ENCODE measurements at places on chromosomes 13 and 19.

GRCh38 chr19:12990853-12991252 is 4.4 kb upstream of the NFIX start:
- no peak overlapping the region for H3K27ac ChIP-seq
- DNase-seq, result no peak
- H3K4me1 ChIP-seq, result peaks cover 7% of the 10 kb centered on the region
- peaks cover 12% of the 10 kb centered on the region for H3K36me3 ChIP-seq

DNA sequence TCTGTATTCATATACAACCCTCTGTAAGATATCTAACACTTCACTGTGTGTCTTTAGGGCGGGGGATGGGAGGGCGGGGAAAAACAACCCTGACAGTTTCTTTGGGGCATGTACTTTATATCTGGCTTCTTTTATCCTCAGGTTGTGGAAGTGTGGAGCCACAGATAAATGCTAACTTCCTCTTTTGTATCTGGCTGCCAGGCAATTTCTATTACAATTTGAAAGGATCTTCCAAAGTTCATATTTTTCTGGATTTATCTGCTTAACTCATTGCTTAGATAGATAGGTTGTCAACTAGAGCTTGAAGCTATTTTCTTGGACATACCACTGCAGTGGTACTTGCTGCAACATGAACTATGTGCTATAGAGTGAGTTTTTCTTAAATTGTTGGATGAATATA is 393.0 kb downstream of the LMO7 start:
- DNase-seq, result no peak
- no peaks in the 10 kb centered on the region for H3K4me1 ChIP-seq
- H3K27me3 ChIP-seq, result peaks cover 9% of the 10 kb centered on the region

- H3K27ac ChIP-seq, result peak overlapping the region; percentile 1
- H3K4me1 ChIP-seq, result peaks cover 19% of the 10 kb centered on the region
Measured at GRCh38 chr19:52923778-52924593, 758 bp upstream of the ZNF888 start.

- DNase-seq, result no peak
- H3K36me3 ChIP-seq, result no peaks in the 10 kb centered on the region
- H3K4me1 ChIP-seq, result peaks cover 4% of the 10 kb centered on the region
- no peak overlapping the region for H3K27ac ChIP-seq
- H3K27me3 ChIP-seq, result peaks cover 60% of the 10 kb centered on the region
- H3K4me3 ChIP-seq, result peak overlapping the region; percentile 4
Measured at GRCh38 chr13:110869805-110870706, 44.8 kb downstream of the ANKRD10 start.

GRCh38 chr13:42815681-42816080 is 34.3 kb downstream of the FAM216B start:
- H3K4me1 ChIP-seq, result no peaks in the 10 kb centered on the region
- no peaks in the 10 kb centered on the region for H3K36me3 ChIP-seq

- no peak overlapping the region for H3K27ac ChIP-seq
- H3K4me3 ChIP-seq, result no peak overlapping the region
- peaks cover 28% of the 10 kb centered on the region for H3K27me3 ChIP-seq
- no peak for DNase-seq
- peaks cover 4% of the 10 kb centered on the region for H3K36me3 ChIP-seq
- H3K4me1 ChIP-seq, result peaks cover 5% of the 10 kb centered on the region
Measured at GRCh38 chr19:41589371-41589770, 13.4 kb downstream of the CEACAM21 start.

DNA sequence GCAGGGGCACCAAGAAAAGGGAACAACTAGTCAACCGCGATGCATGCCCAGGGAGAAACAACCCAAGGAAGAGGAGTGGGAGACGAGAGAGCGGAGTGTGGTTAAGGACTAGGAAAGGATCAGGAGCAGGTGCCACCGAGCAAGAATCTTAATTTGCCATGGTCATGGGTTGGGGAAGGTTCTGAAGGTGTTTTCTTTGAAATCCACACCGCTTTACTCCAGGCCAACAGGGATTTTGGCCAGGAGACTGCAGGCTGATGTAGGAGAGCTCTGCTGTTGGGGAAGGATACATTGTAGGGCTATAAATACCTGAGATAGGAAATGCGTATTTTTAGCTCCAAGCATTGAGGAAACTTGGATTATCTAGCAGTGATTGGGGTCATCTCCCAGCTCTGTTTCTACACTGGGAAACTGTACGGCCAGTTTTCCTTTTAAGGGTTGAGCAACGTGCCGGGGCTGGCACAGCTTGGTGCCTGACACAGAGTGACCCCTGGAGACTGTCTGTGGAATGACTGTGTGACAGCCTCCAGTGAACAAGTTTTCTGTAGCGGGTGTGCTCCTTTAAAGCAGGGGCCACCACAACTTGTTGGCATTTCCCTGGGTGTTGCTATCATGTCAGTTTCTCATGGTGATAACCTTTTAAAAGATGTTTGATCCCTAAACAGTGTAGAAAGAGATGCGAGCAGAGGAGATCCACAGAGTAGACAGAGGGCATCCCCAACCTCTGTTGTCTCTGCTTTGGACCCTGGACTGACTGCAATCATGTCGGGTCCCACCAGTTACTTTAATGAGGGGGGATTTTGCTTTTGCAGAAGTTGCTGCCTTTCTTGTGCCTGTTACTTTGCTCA is 34.3 kb downstream of the ZNF536 start:
- no peak overlapping the region for H3K27ac ChIP-seq
- no peak for DNase-seq
- no peak overlapping the region for H3K4me3 ChIP-seq
- H3K27me3 ChIP-seq, result no peaks in the 10 kb centered on the region
- H3K4me1 ChIP-seq, result no peaks in the 10 kb centered on the region

- no peaks in the 10 kb centered on the region for H3K27me3 ChIP-seq
- no peak for DNase-seq
- no peak overlapping the region for H3K4me3 ChIP-seq
- H3K4me1 ChIP-seq, result no peaks in the 10 kb centered on the region
Measured at GRCh38 chr13:109440320-109440719, 346.1 kb downstream of the IRS2 start.

GRCh38 chr19:14561249-14561648 is 10.6 kb downstream of the NDUFB7 start:
- H3K4me3 ChIP-seq, result no peak overlapping the region
- peak overlapping the region; percentile 76 for H3K27ac ChIP-seq
- H3K27me3 ChIP-seq, result no peaks in the 10 kb centered on the region
- H3K36me3 ChIP-seq, result peaks cover 14% of the 10 kb centered on the region
- no peak for DNase-seq

- peaks cover 5% of the 10 kb centered on the region for H3K36me3 ChIP-seq
- DNase-seq, result no peak
- H3K4me3 ChIP-seq, result no peak overlapping the region
- H3K27ac ChIP-seq, result no peak overlapping the region
- H3K27me3 ChIP-seq, result no peaks in the 10 kb centered on the region
Measured at GRCh38 chr13:49044008-49044407, 68.3 kb downstream of the FNDC3A start.

GRCh38 chr13:23202383-23202782 is 21.6 kb downstream of the SGCG start:
- H3K27me3 ChIP-seq, result peaks cover 39% of the 10 kb centered on the region
- H3K36me3 ChIP-seq, result no peaks in the 10 kb centered on the region
- no peak overlapping the region for H3K4me3 ChIP-seq
- H3K27ac ChIP-seq, result no peak overlapping the region
- no peak for DNase-seq

- H3K36me3 ChIP-seq, result no peaks in the 10 kb centered on the region
- no peak overlapping the region for H3K27ac ChIP-seq
- H3K27me3 ChIP-seq, result peaks cover 12% of the 10 kb centered on the region
- H3K4me1 ChIP-seq, result no peaks in the 10 kb centered on the region
Measured at GRCh38 chr13:74687442-74688182, 553.4 kb upstream of the KLF12 start.

DNA sequence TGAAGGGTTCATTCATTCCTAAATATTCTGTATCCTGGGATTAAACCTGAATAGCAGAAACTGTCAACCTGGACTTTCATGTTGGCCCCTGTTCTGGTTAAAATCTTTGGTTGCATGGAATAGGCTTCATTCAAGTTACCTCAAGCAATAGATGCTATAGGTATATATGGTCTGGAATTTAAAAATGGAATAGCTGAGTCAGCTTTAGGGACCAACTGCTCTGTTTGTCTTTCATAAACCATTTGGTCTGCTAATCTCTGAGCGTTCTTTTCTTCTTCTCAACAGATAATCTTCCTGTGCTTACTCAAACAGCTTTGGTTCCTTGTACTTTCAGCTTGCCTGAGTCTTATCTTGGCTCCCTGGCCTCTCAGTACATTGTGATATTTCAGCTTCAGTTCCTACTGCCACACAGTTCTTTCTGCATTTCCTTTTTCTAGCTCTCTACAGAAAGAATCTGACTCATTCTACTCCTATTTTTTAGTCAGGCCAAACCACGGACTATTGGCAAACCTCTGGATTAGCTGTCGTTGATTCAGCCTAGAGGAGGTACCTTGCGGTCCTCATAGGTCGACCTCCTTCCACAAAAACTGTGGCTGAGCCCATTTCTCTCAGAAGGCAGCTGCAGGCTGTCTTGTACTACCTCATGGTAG is 35.9 kb upstream of the MAB21L1 start:
- no peak overlapping the region for H3K27ac ChIP-seq
- H3K36me3 ChIP-seq, result no peaks in the 10 kb centered on the region
- no peaks in the 10 kb centered on the region for H3K27me3 ChIP-seq
- no peak overlapping the region for H3K4me3 ChIP-seq
- no peaks in the 10 kb centered on the region for H3K4me1 ChIP-seq
- no peak for DNase-seq

DNA sequence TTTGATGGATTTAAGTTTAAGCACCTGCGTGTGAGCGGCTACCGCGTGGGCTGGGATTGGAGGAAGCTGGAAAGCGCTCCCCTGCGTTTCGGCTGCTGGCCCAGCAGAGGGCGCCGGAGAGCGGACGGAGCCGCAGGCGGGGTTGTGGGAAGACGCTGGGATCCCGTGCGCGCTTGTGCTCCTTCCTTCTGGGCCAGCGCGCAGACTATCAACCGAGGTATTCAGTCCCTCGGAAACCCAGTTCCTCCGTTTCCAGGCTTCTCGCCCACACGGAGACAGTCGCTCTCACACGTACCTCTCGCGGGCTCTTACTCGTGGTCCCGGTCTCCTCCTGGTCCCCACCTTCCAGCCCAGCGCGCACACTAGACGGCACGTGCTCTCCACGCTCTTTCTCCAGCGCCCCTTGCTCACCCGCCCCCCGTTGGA is 28.8 kb downstream of the EPN1 start:
- H3K4me3 ChIP-seq, result no peak overlapping the region
- no peak for DNase-seq
- H3K27ac ChIP-seq, result no peak overlapping the region
- no peaks in the 10 kb centered on the region for H3K4me1 ChIP-seq

DNA sequence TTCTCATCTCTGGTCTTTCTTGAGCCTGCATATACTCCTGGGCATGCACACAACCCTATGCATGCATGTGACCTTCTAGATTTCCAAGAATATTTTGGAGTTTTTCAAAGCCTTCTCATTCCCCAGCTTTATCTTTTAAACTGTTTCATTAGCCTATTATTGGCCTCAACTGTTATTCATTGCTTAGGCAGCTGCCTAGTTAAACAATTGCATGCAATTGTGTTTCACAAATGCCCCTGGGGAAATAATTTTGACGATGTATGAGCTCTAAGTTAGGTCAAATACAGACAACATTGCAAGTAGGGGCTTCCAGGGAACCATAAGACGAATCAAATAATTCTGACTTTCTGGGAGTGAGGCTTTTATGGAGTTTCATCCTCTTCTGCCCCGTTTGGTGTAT is 2.3 kb upstream of the UPK1A start:
- H3K36me3 ChIP-seq, result peaks cover 41% of the 10 kb centered on the region
- no peaks in the 10 kb centered on the region for H3K27me3 ChIP-seq
- no peak overlapping the region for H3K4me3 ChIP-seq
- no peaks in the 10 kb centered on the region for H3K4me1 ChIP-seq
- no peak for DNase-seq
- no peak overlapping the region for H3K27ac ChIP-seq

DNA sequence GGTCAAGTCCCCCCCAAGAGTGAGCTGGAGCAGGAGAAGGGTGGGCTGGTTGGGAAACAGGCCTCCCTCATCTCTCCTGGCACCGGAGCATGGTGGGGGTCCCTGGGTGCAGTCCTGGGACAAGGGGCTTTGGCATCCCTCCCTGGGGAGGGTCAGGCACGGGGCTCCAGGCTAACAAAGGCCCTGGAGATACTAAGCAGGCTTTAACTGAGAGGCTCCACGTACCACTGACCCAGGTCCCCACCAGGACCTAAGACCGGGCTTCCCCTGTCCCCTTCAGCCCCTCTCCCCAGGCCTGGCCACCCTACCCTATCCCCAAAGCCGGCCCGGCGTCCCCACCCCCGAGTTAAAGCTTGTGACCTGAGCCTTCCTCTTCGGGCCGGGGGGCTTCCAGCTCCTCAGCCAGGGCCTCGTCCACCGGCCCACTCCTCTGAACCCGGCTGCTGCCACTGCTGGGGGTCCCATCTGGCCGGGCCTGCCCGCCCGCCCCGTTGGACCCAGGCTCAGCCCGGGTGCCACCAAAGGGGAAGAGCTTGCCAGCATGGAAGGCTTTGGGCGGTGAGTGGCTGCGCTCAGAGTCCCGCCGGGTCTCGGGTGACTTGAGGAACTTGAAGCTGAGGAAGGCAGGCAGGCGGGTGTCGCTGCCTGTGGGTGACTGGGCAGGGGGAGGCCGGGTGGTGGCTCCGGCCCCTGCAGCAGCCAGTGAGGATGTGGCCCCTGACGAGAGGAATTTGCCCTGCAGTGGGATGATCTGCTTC is 10.1 kb downstream of the ANO8 start:
- H3K4me3 ChIP-seq, result no peak overlapping the region
- H3K4me1 ChIP-seq, result peaks cover 12% of the 10 kb centered on the region
- H3K36me3 ChIP-seq, result peaks cover 15% of the 10 kb centered on the region
- no peak overlapping the region for H3K27ac ChIP-seq
- no peaks in the 10 kb centered on the region for H3K27me3 ChIP-seq

DNA sequence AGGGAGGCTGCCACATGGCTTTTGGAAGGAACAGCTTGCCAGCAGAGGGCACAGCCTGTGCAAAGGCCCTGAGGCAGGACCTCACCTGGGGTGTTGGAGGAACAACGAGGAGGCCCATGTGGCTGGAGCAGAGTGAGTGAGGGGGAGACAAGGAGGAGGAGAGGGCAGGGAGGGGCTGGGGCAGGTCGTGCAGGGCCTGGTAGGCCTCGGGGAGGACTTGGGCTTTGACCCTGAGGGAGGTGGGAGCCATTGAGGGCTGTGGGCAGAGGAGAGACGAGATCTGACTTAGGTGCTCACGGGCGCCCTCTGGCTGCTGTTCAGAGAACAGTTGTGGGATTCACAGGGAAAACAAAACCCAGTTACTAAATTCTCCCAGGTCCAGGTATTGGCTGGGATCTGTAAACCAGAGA is 25.2 kb downstream of the ZNRF4 start:
- DNase-seq, result no peak
- no peak overlapping the region for H3K4me3 ChIP-seq
- peaks cover 2% of the 10 kb centered on the region for H3K36me3 ChIP-seq

DNA sequence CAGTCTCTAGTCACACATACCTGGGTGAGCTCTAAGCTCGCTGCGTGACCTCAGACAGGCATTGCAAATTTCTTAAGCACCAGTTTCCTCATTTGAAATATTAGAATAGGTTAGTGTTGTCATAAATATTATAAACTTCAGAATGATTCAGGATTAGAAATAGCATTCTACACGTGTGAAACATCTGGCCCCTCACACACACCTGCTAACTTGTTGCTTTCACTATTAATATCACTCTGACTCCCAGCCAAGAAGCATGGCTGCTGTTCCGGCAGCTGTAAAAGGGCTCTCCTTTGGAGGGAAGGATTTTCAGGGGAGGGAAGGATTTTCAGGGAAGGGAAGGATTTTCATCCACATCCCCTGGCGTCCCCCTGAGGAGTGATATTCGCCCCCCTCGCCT is 161.3 kb upstream of the GPR12 start:
- H3K27ac ChIP-seq, result no peak overlapping the region
- no peaks in the 10 kb centered on the region for H3K4me1 ChIP-seq
- no peak for DNase-seq
- peaks cover 83% of the 10 kb centered on the region for H3K27me3 ChIP-seq

All from central memory CD8-positive, alpha-beta T cell (primary cell).